ENCODE measurements at places on chromosomes 7 and 10. TPM values are rescaled to one million over a fixed set of nuclear protein-coding genes. Genes with fewer than 3 reads are reported as not detected.
A peak's percentile ranks its signal among the peaks of the same experiment; 100 is the strongest.

DNA sequence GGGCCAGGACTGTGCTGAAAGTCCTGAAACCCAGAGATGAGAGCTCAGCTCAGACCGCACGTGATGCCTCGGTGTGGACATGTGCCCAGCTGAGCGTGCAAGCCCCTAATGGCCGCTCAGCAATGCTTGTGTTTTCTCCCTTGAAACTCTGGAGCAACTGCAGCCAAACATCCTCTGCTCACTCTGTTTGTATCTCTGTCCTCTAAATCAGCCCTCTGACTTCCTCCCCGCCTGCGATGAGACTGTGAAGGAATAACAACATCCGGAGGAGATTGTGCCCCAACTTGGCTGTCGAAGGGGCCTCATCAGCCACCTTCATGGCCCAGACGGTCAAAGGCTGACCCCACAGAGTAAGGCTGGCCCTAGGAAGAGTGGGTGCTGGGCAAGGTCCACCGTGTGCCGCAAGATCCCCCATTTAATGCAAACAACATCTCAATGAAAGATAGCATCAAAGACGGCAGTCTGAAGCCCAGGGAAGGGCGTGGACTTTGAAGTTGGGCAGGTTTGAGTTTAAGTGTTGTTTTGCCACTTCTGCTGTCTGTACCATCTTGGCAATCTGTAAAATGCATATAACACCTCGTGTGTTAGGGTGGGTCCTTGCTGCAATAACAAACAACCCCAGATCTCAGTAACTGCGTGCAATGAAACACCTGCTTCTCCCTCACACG, 39.9 kb downstream of the CALML3 start:
- H3K4me1 ChIP-seq, result peaks cover 14% of the 10 kb centered on the region
- H3K27ac ChIP-seq, result peak overlapping the region; percentile 91
- H3K27me3 ChIP-seq, result no peaks in the 10 kb centered on the region
- no peaks in the 10 kb centered on the region for H3K36me3 ChIP-seq

DNA sequence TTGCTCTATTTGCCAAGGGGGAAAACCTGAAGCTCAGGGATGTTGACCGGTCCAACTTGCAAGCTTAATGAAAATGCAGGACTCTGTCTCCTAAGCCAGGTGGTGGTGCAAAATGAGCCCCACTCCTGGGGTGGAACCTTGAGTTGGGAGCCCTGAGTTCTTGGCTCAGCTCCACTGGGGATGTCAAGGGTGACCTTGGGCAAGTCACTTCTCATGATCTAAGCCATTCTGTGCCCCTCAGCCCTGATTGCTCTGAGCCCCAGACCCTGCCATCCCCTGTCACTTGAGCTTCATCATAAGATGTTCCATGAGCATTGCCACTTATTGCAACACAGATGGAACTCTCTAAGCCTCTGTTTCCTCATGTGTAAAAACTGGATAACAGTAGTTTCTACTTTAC, 33.9 kb downstream of the MYL10 start:
- no peak overlapping the region for H3K4me3 ChIP-seq
- H3K27me3 ChIP-seq, result no peaks in the 10 kb centered on the region
- no peak overlapping the region for H3K27ac ChIP-seq
- H3K4me1 ChIP-seq, result no peaks in the 10 kb centered on the region

- no peaks in the 10 kb centered on the region for H3K4me1 ChIP-seq
- H3K27me3 ChIP-seq, result no peaks in the 10 kb centered on the region
- no peak overlapping the region for H3K4me3 ChIP-seq
- no peak overlapping the region for H3K27ac ChIP-seq
- no peaks in the 10 kb centered on the region for H3K36me3 ChIP-seq
Measured at GRCh38 chr7:85457911-85458310, 271.1 kb upstream of the SEMA3D start.

DNA sequence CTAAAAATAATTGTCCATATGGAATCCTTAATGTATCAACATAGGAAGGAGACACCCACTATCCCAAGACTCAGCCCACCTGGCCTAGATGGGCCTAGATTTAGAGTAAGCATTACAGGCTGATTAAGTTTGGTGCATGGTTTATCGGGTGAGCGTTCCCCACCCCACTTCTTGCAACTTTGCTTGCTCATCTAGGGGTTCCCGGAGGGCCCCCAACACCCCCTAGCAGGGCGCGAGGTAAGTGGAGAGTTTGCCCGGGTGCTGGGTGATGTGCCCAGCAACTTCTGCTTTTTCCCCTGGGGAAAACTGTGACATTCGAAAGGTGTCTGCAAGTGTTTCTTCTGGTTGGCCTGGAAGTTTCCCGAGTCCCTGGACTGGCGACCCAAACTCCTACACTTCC, 31.7 kb downstream of the SKIDA1 start:
- H3K36me3 ChIP-seq, result no peaks in the 10 kb centered on the region
- H3K27me3 ChIP-seq, result no peaks in the 10 kb centered on the region
- H3K4me1 ChIP-seq, result peaks cover 3% of the 10 kb centered on the region
- DNase-seq, result no peak
- peak overlapping the region; percentile 95 for H3K4me3 ChIP-seq
- no peak overlapping the region for H3K27ac ChIP-seq

- H3K27me3 ChIP-seq, result no peaks in the 10 kb centered on the region
- peaks cover 7% of the 10 kb centered on the region for H3K36me3 ChIP-seq
- H3K4me3 ChIP-seq, result peak overlapping the region; percentile 73
Measured at GRCh38 chr7:134787064-134787463, 7.6 kb downstream of the CALD1 start.

GRCh38 chr7:136386876-136387275, 409.7 kb upstream of the MTPN start:
- H3K27me3 ChIP-seq, result no peaks in the 10 kb centered on the region
- no peak for DNase-seq
- H3K4me1 ChIP-seq, result no peaks in the 10 kb centered on the region

DNA sequence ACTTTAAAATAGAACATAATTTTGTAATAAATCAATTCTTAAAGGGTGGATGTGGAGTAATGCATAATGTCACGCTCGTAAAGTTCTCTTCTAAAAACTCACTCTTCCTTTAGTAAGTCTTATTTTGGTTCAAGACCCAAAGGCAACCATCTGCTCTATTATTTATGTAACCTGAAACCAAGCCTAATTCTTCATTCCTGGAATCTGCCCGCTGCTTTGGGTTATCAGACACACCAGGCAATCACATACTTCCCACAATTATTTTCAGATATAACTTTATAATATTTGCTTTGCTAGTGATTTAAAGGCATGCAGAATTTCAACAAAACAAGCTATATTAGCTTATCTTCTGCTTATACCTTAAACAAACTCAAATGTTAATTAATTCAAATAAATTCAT, 39.0 kb downstream of the RAB11FIP2 start:
- H3K4me1 ChIP-seq, result no peaks in the 10 kb centered on the region
- H3K27me3 ChIP-seq, result no peaks in the 10 kb centered on the region
- no peak overlapping the region for H3K4me3 ChIP-seq

GIMAP7 gene
- total RNA-seq, result 9.4 TPM

Measured in ascending aorta (tissue), 2 donors.